ENCODE measurements at places on chromosomes 6 and 20.

- no peak for DNase-seq
Measured at GRCh38 chr6:39054577-39055142, 6.1 kb downstream of the GLP1R start.

DNA sequence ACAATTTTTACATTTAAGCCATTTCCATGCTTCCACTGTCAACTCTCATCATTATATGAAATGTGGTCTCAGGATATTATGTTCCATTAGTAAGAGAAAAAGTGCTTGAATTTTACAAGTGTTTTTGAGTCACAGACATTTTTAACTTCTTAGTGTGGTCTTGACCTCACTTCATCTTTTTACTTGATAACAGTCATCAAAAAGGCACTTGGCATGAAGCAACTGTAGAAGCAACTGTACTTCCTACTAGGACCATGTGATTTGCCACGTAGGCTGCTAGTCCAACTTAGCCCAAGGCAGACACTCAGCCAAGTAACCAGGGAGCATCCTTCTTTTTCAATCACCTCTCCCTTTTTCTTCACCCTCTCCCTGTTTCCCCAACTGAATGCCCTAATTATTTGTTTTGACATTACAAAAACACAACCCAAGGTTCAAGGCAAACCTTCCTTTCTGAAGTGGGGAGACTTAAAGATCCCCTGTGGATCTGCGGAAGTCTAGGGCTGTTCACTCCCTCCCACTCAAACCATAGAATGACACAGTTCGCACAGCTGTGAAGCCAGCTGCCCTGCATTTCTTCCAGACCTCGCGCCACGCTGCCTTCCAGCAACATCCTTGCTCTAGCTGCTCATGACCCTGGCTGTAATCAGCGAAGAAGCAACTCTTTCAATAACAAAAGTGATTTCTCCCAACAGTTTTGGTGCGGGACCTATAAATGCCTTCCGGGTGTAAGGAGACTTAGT lies 45.0 kb downstream of the PHACTR1 start:
- no peak for DNase-seq

GRCh38 chr6:77415706-77416105 lies 47.6 kb downstream of the HTR1B start:
- no peak for DNase-seq

- no peak for DNase-seq
Measured at GRCh38 chr6:105786449-105786848, 299.7 kb upstream of the PRDM1 start.

GRCh38 chr6:120614723-120615122 lies 719.6 kb downstream of the TBC1D32 start:
- no peak for DNase-seq

DNA sequence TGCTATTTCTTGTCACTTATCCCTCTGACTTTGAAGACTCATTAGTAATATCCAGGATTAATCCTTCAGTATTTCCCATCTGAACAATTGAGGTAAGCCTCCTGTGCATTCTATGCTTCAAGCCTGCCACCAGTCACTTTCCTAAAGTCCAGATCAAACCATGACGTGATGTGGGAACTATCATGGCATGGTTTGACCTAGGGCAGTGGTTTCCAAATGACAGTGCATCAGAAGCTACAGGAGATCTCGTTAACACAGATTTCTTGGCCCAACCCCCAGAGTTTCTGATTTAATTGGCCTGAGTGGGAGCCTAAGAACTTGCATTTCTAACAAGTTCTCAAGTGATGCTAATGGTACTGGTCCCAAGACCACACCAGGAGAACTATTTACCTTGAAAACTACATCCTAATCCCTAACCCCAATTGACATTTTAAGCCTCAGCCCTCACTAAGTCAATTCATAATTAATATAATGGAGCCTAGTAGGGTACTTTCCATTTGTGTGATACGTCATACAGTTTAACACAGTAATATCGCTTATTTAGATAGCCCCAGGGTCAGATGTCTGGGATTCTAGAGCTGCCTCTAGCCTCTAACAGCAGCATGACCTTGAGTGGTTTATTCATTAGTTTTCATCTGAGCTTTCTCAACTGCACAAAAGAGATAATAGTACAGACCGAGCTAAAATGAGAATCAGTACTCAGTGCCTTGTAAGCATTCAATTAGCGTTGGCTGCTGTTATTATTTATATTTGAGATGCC lies 907.6 kb downstream of the TFAP2A start:
- DNase-seq, result no peak

DNA sequence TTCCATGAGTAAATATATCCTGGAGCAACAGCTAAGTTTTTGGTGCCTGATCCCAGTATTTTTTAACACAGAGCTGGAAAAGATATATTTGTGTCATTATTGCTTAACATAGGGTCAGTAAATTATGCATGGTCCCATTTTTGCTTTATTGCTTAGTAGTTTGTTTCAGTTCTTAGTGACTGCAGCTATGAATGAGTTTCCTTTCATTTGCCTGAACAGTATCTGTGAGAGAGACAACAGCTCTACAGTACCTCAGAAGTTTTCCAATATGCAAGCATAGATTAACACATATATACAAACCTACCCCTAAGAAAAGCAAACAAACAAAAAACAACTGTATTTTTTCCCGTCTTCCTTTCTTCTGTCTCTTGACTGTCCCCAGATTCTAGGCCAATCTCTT lies 160.3 kb downstream of the MEI4 start:
- no peak for DNase-seq

DNA sequence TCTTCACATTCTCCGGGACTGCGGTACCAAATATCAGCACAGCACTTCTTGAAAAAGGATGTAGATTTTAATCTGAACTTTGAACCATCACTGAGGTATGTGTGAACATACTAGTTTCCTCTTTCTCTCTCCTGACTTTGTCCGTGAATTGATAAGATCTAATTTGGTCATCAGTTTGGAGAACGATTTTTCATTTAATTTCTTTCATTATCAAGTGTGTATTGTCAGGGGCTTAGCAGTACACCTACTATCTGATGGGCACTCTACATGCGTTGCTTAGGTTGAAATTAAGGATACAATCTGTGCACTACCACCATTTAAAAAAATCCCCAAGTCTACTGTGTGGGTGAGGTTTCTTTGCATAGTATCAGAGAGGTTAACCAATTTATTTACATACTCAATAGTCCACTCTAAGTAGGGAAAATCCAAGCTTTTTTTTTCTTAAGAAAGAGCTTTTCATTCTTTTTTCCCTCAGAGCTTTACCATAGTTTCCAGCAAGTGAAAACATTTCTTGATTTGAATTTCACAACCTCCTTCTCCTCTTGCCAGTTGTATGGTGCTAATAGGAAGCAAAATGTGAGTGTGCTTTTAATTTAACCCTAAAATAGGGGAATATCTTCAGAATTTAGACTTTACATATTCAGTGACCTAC lies 105.4 kb upstream of the ESR1 start:
- DNase-seq, result no peak

GRCh38 chr20:1987826-1988225 lies 6.0 kb downstream of the PDYN start:
- DNase-seq, result no peak

DNA sequence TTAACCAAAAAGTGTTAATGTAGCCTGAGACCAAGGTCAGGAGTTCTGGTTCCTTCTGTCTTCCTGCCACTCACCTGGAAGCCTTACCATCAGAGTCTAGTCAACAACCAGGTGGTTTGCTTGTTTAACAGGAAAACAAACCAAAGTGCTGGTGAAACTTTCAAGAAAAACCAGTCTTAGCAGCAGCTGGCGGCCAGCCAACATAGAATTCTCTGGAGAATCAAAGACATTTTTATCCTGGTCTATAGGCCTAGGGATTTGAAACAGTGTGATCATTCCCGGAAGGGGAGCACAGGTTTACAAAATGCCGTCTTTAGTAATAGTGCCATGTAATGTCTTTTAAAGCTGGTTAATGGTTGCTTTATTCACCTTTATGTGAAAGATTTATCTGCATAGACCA lies 146.6 kb upstream of the AKIRIN2 start:
- no peak for DNase-seq

DNA sequence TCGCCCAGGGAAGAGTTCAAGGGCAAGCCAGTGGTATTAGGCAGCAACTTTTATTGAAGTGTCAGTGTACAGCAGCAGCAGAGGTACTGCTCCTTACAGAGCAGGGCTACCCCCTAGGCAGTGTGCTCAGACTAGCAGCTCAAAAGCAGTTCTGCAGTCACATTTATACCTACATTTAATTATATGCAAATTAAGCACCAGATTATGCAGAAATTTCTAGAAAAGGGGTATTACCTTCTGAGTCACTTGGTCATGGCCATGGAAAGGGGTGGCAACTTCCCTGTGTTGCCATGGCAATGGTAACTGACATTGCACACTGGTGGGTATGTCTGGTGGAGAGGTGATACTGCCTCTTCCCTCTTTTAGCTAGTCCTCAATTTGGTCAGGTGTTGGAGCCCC lies 2.1 kb upstream of the ZKSCAN4 start:
- DNase-seq, result no peak

All from DND-41 (cell line).